ELR (cell line): ENCODE measurements at places on chromosomes 6 and 20.

GRCh38 chr6:5160206-5160605, 75.1 kb downstream of the PPP1R3G start:
- no peak for DNase-seq

DNA sequence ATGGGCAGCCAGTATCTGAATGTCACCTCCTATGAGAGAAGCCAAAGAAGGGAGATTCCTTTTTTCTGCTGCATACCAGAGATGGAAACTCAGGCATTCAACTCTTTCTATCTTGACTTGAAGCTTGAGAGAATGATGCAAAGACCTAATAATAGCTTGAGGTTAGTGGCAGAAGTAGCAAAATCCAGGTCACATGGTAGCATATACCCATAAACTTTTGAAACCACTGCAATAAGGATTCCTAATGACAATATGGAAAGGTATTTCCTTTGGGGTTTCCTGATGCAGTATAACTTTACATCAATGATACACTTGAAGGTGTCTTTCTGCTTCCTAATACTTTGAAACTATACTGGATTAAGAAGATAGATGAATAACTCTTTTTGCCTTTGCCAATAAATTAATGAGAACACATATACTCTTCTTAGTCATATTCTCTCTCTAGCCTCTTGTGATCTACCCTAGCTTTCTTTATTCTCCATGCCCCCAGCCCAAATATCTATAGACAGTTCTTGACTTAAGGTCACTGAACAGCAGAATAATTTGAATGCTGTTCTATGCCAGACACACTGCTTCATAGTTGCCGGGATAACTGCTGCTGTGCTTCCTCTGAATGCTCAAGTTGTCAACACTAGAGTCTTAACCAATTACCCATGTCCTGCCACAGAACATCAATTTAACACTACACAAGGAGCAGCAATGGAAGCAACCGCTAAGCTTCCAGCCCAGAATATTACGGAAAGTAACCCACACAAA, 155.5 kb upstream of the SIM1 start:
- peak; percentile 93 for DNase-seq

- DNase-seq, result no peak
Observed at GRCh38 chr20:44833437-44833836, 23.1 kb upstream of the RIMS4 start.

- DNase-seq, result no peak
Observed at GRCh38 chr20:46023148-46023484, 5.9 kb upstream of the SLC12A5 start.

GRCh38 chr6:56766806-56767178, 124.1 kb upstream of the DST start:
- DNase-seq, result peak; percentile 86

GRCh38 chr20:35434085-35435005, 3.7 kb downstream of the GDF5 start:
- no peak for DNase-seq

DNA sequence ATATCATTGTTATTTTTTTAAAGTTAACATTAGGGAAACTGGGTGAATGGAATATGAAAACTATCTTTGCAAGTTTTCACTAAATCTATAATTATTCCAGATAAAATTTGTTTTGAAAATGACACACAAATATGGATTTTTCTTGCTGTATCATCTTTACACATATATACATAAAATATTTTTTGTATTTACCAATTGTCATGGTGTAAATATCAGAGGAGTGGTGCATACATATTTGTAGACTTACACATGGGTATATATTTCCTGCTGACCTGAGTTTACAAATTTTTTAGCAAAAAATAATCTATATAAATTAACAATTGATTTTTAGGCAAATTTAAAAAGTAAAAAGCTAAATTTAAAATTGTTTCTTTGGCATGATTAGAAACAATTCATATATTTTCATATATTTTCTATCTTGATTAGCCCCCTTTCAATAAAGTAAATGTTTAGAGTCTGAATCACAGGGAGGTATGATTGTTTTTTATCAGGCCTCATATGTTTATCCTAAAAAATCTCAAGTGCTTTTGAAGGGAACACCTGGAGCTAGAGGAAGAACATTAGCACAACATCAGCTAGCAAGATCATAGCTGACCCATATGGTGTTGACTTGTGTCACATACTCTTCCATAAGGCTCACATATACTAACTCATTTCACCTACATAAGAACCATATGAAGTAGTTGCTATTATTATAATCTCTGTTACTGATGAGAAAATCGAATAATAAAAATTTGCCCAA, 671.8 kb upstream of the GJE1 start:
- DNase-seq, result peak; percentile 17

- peak; percentile 67 for DNase-seq
Observed at GRCh38 chr6:32439602-32440214, at the start of gene HLA-DRA. Gene HLA-DRA, plus strand, starts transcription at chr6:32439887. Its CDS starts 64 bp downstream, at chr6:32439951.

- no peak for DNase-seq
Observed at GRCh38 chr6:16602035-16602434, 159.2 kb downstream of the ATXN1 start.

- peak; percentile 71 for DNase-seq
Observed at GRCh38 chr6:82270881-82271635, 23.5 kb upstream of the IBTK start.

DNA sequence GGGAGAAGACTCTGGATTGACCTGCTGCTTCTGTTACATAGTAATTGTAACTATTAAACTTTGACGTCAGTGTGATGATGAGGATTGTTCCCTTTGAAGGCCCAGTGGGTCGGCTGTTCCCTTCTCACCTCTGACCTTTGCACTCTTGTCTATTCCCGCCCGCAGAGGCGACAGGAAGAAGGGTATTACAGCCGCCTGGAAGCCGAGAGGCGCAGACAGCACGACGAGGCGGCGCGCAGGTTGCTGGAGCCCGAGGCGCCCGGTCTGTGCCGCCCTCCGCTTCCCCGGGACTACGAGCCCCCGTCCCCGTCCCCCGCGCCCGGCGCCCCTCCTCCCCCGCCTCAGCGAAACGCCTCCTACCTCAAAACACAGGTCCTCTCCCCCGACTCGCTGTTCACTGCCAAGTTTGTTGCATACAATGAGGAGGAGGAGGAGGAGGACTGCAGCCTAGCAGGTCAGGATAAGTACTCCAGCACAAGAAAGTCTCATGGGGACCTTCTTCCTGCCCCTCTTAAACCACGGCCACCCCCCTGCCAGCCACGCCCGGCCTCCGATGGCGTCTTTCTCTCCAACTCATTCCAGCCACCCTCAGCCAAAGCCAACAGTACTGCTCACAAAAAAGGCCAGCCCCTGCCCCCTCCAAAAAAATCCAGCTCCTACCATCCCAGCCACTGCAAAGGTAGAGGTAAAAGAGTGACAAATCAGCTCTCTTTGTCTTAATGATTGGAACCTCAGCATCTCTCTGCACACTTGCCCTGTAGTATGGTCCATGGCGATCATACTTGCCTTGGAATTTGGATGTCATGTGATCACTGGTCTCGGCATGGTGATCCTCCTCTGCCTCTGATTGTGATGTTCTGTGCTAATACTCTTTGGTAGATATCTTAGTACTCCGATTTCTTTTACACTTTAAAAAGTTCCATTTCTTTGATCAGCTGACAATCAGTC, 31.6 kb upstream of the KIF25 start:
- no peak for DNase-seq

DNA sequence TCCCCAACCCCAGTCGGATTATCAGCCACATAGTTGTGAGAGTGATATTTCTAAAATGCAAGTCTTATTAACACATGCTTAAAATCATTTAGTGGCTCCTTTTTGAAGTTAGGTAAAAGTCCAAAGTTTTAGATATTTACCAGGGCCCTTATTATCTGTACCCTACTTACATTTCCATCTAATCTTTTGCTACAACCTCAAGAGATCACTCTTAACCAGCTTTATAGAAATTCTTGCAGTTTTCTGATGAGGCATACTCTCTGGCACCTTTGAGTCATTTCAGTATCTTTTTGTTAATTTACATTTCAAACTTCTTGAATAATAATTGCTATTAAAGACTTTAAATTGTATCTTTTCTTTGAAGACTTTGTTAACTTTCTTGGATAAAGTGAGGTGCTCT, 453.3 kb downstream of the RFPL4B start:
- DNase-seq, result peak; percentile 38

GRCh38 chr6:5068153-5068751, 16.9 kb upstream of the PPP1R3G start:
- DNase-seq, result no peak

GRCh38 chr20:38272398-38272797, 11.9 kb upstream of the KIAA1755 start:
- DNase-seq, result peak; percentile 78

- no peak for DNase-seq
Observed at GRCh38 chr20:63255931-63256704, 1.9 kb upstream of the NKAIN4 start.

- DNase-seq, result no peak
Observed at GRCh38 chr20:46946181-46946624, 51.6 kb downstream of the EYA2 start.

DNA sequence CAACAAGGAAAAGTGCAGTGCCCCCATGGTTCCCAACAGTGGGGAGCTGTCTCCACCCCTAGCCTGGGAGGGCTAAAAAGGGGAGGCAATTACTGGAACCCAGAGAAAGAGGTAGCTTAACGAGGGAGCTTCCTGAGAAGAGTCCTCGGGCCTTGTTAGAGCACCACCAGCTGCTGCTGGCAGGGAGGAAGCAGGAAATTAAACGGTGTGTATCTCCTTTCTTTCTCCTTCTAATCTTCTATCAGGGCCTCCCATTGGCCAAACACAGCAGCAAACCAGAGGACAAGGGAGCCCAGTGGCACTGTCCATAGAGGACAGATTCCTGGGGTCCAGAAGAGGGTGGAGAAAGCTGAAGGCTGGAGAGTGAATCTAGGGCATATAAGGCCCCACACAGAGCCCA, 7.6 kb upstream of the BTN2A2 start:
- no peak for DNase-seq

DNA sequence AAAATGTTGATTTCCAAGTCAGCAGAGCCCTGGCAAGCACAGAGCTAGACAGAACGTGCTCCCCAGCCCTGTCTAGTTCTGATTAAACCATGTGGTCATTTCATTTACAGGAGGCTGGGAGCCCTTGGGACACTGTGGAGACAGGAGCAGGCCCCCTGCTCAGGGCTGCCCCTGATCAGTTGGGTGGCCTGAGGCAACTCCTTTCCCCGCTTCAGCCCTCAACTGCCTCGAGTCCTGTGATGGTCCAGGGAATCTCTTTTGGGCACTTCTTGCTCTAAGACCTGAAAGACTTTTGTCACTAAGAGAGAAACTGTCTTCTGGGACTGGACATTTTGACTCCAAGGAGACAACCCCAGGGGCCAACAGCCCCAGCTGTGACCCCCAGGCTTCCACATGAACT, 13.5 kb downstream of the DYNLRB1 start:
- DNase-seq, result no peak

- no peak for DNase-seq
Observed at GRCh38 chr6:25154034-25154596, 125.1 kb upstream of the CARMIL1 start.

- peak; percentile 76 for DNase-seq
Observed at GRCh38 chr6:163825033-163825432, 410.5 kb downstream of the QKI start.

- no peak for DNase-seq
Observed at GRCh38 chr6:124694139-124694705, 268.0 kb upstream of the RNF217 start.

DNA sequence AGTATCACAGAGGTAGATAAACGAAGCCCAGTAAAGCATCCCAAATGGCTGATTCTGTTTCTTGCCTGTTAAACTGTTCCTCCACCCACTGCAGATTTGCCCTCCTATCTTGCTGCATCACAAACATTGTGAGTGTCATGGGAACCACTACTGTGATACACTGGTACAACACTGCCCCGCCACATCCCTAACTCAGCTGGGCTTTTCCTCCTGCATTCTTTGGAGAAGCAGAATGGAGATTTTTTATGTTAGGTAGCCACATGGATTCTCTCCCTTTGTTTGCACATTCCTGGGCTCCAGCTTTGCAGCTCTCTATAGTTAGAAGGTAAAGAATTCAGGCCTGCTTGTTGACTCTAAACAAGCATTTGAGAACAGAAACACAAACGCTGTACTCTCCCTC, 234.1 kb downstream of the TMEM242 start:
- DNase-seq, result no peak

GRCh38 chr6:64217721-64218620, 582.4 kb downstream of the PHF3 start:
- no peak for DNase-seq

DNA sequence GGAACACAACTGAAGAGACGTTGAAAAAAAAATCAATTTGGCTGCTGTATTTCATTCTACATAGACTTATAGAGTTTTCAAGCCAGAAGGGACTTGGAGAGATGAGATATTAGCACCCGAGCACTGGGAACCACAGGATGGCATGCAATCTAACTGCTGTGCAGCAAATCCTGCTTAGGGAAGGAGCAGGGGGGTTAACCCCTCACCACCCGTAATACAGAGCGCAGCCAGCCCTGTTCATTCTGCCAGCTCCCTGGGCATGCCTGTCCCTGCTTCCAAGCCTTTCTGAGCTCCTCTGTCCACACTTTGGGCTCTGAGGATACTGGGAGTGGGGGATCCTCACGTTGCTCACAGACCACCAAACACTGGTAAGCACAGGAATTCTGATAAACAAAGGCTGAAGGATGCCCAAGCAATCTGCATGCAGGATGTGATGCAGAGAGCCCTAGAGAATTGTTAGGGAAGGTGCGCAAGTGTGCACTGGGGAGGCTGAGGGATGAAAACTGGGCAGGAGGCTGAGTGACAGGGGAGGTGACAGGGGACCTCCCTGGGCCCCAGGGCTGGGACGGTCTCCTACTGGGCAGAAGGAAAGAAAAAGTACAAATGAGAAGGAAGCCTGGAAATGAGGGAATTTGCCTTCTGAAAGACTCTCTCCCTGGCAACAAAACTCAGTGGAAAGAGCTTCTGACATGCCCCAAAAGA, 34.0 kb downstream of the CPNE5 start:
- DNase-seq, result no peak

- DNase-seq, result no peak
Observed at GRCh38 chr20:59783641-59784010, 149.8 kb downstream of the SYCP2 start.

DNA sequence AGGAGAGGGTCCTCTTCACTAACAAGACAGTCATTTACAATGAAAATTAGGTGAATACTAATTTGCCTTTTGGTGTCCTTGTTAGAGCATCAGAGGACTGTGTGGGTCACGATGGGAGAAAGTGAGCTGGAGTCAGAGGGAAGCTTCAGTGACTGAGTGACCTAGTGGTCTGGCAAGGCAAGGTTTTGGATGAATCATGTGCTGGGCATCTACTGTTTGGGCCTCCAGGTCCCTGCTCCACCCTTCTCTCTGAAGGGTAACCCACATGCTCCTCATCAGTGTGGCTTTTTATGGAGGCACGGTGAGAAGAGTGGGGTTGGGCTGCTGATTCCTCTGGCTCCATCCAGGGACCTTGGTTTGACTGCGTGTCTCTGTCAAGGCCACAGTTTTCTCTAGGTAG, 60.5 kb upstream of the EXOC2 start:
- peak; percentile 40 for DNase-seq

DNA sequence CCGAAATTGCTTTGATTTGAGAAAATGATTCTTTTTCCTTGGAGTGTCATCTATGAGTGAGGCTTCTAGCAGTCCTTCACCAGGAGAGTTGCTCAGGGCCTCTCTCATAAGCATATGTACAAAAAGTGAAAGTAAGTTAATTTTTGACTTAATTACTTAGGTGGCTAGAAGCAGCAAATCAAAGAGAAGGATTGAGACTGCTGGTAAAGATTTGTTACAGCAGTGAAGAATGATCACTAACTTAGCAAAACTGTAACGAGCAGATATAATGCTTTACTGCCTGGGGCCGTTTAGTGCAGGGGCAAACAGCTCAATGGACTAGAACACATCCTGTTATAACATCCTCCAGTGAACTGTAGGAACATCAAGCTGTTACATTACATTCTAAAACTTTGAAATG, 167.8 kb upstream of the RIPOR2 start:
- peak; percentile 7 for DNase-seq

GRCh38 chr6:31042806-31043205, 32.5 kb downstream of the MUC22 start:
- peak; percentile 78 for DNase-seq
